ENCODE measurements at places on chromosomes 16 and 17. TPM values are rescaled to one million over a fixed set of nuclear protein-coding genes. Genes with fewer than 3 reads are reported as not detected.

DNA sequence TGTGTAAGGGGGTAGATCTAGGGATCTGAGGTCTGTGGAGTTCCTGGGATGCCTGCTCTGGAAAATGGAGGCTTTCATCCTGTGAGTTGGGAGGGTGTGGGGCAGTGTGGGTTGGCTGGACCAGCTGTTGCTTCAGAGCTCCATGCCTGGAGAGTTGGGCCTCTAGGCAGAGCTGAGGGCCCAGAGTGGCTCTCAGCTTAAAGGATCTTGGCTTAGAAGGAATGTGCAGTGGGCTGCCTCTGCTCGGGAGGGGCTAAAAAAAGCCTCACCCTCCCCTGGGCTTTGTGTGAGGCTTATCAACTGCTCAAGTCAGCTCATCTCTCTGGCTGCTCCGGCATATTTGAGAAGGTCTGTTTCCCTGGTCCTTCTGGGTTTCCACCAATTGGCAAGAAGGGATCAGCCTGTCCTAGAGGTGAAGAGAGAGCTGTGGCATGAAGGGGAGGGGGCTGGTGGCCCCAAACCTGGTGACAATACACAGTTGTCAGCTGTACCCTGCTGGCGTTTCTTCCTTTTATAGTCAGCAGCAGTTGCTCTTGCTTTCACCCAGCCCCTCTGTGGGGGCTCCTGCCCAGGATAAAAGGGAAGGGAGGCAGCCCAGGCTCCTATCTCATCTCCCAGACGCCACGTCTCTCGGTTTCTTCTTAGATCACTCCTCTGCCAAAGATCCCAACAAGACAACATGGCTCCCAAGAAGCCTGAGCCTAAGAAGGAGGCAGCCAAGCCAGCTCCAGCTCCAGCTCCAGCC lies at the start of gene MYL4:
TSS of gene MYL4 (plus strand) at position 605 of the 745 bp plus-strand sequence. CDS start at position 680, 75 bp downstream.
- no peak for DNase-seq
- H3K27me3 ChIP-seq: no peaks in the 10 kb centered on the region
- no peak within 1 kb of the TSS for H3K27ac ChIP-seq
- peaks cover 23% of the 10 kb centered on the region for H3K4me1 ChIP-seq
- H3K4me3 ChIP-seq: no peak within 1 kb of the TSS

The XYLT2 gene
- total RNA-seq: 20.3 TPM

DNA sequence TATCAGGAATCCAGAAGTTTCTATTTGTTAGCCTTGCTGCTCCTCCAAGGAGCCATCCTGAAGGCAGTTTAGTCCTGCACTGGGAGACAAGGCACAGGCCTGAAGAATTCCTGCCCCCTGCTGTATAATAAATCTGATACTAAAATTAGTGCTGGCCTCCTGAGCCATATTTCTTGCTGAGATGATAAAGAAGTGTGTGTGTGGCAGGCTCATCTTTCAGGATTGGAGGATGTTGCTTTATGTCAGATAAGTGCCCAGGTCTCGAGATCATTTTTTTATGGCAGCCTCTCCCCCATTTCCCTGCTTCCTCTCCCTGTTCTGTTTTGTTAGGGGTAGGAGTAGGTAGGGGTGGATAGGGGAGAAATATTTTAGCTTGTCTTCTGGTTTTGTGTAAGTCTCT lies 26.0 kb downstream of the MSI2 start:
- no peaks in the 10 kb centered on the region for H3K4me1 ChIP-seq
- no peak for DNase-seq
- H3K36me3 ChIP-seq: no peaks in the 10 kb centered on the region
- no peaks in the 10 kb centered on the region for H3K27me3 ChIP-seq
- no peak overlapping the region for H3K27ac ChIP-seq

The DNASE1L2 gene
- 0.78 TPM for total RNA-seq

DNA sequence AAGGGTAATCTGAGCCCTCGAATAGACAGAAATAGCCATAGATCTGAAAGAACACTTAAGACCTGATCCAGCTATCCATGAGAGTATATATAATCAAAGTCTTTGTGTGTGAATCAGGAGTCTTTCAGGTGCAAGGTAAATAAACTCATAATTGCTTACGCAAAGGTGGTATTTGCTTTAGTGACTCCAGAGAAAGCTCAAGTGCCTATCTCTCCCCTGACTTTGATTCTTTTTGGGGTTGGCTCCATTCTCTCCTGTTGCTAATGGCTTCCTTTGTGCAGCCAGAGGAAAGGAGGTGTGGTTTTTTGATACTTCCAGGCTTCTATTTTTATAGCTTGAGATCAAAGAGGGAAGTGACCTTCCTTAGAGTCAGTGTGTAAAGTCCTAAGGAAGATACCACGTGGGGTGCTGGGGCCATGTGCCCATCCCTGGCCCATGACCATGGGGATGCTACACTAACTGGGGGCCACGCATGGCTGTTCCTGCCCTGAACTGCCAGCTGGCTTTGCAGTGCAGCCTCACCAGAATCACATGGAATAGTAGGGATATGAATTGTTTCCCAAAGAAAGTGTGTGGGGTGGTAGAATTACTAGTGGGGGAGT lies 45.8 kb downstream of the TENT4B start:
- no peaks in the 10 kb centered on the region for H3K36me3 ChIP-seq
- no peak overlapping the region for H3K27ac ChIP-seq
- no peak for DNase-seq
- no peaks in the 10 kb centered on the region for H3K27me3 ChIP-seq
- no peak overlapping the region for H3K4me3 ChIP-seq

GRCh38 chr17:79680318-79680695 lies 50.4 kb upstream of the ENPP7 start:
- H3K4me3 ChIP-seq: no peak overlapping the region
- DNase-seq: no peak
- no peak overlapping the region for H3K27ac ChIP-seq

DNA sequence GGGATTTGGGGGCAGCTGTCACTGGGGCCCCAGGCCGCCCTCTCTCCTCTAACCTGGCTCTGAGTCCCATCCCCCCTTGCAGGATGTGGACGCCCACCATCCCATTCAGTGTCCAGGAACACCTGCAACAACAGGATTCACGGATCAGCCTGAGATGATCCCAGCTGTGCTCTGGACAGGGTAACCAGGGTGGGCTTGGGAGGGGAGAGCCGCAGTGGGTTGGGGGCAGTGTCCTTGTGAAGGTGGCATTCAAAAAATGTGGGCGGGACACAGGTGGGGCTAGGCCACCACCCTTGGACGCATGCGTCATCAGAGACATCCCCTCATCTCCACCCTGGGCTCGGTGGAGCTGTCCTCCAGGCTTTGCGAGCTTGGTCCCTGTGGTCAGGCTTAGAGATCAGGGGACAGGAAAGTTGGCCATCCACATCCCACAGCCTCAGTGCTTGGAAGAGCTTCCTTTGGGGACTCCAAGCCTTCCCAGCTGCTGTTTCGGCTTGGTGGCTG lies 19.1 kb downstream of the DEXI start:
- peaks cover 54% of the 10 kb centered on the region for H3K36me3 ChIP-seq
- no peak overlapping the region for H3K27ac ChIP-seq
- no peak for DNase-seq
- no peaks in the 10 kb centered on the region for H3K27me3 ChIP-seq
